Activated CD4-positive, alpha-beta memory T cell treated with anti-CD3 and anti-CD28 coated beads, Interleukin-2, amount 10 ng/mL, durations not matched to agents 7 days and 5 days (primary cell): ENCODE measurements at places on chromosomes 3 and 15. TPM values are rescaled to one million over a fixed set of nuclear protein-coding genes. Genes with fewer than 3 reads are reported as not detected.

KBTBD12 gene
- total RNA-seq, result not detected

GPR149 gene
- total RNA-seq, result not detected

PARP15 gene
- 48.2 TPM for total RNA-seq

GMPS gene
- total RNA-seq, result 111 TPM

PSTPIP1 gene
- 181 TPM for total RNA-seq

UPK1B gene
- not detected for total RNA-seq

AHSG gene
- not detected for total RNA-seq
